ENCODE measurements at places on chromosomes 2 and 18.

- no peak for DNase-seq
Observed at GRCh38 chr2:29520001-29520400, 401.4 kb downstream of the ALK start.

GRCh38 chr2:216317831-216318520 lies 54.3 kb downstream of the MARCHF4 start:
- DNase-seq: no peak

DNA sequence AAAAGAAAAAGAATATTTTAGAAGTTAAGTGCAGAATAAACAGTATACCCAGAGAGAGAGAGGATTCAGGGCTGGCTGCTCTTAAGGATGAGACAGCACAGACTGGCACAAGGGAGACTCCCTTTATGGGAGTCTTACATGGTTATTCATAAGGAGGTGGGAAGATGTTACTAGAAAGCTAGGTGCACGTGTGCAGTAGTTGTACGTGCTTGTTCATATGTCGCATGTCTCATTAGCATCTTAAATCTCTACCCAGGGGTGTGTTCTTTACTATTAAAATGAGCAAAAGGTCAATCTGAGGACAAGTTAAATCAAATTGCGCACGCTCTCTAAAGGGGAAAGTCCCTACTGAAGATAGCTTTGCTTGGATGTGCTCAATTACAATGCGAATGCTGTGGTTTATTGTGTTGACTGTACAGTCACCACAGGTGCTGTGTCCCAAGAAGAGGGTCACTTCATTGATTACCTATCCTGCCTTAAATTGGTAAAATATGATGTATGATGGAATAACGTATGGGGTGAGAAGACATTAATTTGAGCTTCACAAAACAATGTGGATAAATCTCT lies 368.0 kb upstream of the SPHKAP start:
- no peak for DNase-seq

DNA sequence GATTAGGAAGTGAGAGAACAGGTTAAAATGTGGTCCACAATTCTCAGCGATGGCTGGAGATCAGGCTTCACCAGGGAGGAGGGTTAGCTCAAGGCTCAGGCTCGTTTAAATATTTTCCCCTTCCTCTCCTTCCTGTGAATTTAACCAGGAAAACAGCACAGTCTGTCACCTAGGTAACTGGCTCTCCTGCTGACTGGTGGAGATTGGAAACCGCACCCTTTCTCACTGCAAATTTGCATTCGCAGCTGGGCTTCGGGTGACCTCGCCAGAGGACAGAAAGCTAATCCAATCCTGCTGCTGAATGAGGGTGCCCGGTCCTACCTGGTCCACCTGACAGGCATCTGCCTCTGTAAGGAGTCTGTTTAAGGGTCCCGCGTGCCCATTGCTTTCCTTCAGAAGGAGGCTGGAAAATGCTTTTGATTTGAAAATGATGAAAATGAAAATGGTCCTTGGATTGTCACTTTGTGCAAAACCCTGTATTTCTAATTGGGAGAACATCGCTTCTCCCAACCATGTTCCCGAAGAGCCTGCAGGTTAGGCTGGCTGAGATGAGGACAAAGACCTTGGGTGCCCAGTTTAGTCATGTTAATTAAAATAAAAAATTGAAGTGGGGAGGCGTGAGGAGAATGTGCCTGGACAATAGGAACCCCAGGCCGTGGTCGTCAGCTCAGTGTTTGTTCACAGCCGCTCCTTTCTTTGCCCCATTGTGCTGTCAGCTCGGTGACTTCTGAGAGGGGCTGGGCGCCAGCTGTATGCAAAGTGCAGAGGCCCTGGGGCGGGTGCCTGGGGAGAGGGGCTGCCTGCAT lies 43.4 kb upstream of the MTCL1 start:
- DNase-seq: no peak

DNA sequence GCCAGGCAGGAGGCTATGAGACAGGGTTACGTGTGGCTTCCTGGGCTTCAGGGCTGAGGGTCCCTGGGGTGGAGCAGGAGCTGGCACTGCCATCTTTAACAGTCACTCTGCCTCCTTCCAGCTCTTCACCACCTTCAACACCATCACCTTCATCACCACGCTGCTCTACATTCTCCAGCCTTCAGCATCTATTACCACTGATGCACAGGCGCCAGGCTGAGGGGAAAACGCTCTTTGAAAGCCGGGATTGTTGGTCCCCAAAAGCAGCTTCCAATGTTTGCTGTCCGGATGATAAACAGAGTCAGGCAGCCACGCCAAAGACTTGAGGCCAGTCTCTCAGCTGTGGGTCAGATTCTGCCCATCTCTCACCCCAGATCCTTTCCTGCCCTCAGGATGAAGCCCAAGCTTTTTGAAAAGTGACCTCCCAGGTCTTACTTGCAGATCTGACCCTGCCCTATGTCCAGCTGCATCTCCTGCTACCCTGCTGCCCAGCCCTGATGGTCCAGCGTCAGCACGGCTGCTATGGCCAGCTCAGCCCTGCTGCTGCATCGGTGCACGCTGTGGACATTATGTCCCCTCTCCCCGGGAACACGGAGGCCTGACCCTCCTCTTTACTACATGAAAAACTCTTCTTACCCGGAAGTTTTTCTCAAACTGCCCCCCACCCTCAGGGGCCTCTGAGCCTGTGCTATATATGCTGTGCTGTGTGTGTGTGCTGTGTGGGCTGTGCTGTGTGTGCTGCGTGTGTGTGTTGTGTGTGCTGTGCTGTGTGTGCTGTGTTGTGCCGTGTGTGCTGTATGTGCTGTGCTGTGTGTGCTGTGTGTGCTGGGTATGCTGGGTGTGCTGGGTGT lies 31.2 kb upstream of the MAL start:
- no peak for DNase-seq

DNA sequence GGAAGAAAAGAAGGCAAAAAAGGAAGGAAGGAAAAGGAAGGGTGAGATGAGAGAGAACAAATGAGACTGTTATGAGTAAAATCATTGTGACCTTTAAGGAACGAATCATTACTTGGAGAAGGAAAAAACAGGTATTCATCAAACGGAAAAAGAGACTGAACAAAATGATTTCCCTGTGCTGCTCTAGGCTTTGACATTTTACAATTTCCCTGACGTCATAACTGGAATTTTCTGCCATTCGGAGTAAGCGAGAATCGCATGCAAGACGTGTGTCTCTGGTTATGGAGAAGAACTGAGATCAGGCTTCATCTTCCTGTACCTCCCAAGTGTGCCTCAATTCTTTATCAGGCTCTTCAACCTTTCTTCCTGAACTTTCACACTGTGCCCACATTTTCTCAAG lies 534.7 kb upstream of the KLHL29 start:
- no peak for DNase-seq

All from stimulated activated CD4-positive, alpha-beta T cell treated with anti-CD3 and anti-CD28 coated beads, TNF-alpha, amount 100 ng/mL, for 24 hours (primary cell).